Activated naive CD8-positive, alpha-beta T cell treated with anti-CD3 and anti-CD28 coated beads, Interleukin-2, amount 10 ng/mL, durations not matched to agents 7 days and 5 days (primary cell): ENCODE measurements at places on chromosomes 12 and 14. TPM values are rescaled to one million over a fixed set of nuclear protein-coding genes. Genes with fewer than 3 reads are reported as not detected.

DNA sequence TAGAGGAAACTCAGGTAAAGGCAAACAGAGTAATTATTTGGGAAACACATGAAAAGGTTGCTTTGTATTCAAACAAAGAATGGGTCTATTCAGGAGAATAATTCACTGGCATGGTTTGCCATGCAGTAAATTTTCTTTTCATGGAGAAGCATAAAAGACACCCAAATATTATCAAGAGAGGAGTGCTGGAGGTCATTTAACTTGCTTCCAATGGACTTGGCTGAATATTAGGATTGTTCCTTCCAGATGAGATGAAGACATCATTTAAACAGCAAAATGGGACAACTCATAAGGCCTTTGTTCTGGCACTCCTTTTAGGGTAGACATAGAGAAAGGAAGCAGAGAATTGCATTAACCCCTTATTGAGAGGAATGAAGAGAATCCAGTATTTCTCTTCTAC lies 38.7 kb downstream of the WIF1 start:
- no peak for DNase-seq
- H3K27me3 ChIP-seq, result peaks cover 22% of the 10 kb centered on the region
- H3K4me3 ChIP-seq, result no peak overlapping the region
- no peak overlapping the region for H3K27ac ChIP-seq
- H3K4me1 ChIP-seq, result no peaks in the 10 kb centered on the region

- peaks cover 23% of the 10 kb centered on the region for H3K36me3 ChIP-seq
- no peak overlapping the region for H3K27ac ChIP-seq
- DNase-seq, result no peak
- peaks cover 32% of the 10 kb centered on the region for H3K4me1 ChIP-seq
These were observed 3.8 kb upstream of the ACADS start for GRCh38 chr12:120721866-120722265.

DNA sequence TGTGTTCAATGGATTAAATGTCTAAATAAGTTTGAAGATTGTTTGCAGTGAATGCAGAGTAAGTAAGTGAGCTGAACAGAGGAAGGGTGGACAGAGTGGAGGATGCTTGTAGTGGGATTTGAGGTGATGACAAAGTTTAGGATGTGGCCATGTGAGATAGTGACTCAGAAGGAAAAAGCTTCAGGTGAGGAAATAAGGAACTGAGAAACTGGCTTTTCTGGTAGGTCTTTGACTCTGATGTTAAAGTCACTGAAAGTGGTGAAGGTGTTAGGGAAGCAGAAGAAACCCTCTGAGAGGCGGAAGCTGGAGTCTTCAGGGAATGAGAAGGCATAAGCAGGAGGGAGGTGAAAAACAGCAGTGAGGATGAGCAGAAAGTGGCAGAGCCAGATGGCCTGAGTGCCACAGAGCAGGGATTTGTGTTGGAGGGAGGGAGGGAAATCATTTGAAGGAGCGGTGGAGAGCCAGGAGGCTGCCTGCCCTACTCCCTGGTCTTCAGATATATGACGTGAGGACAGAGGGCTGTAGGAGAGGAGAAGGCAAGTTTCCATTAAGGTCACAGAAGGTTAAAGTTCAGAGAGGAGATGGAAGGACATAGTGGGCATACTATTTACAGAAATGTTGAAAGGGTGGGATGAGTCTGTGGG lies 24.8 kb downstream of the RGS6 start:
- no peaks in the 10 kb centered on the region for H3K36me3 ChIP-seq
- H3K27ac ChIP-seq, result no peak overlapping the region
- DNase-seq, result no peak
- no peaks in the 10 kb centered on the region for H3K4me1 ChIP-seq
- H3K27me3 ChIP-seq, result peaks cover 11% of the 10 kb centered on the region

GRCh38 chr12:94282675-94283074 lies 134.3 kb downstream of the PLXNC1 start:
- H3K4me1 ChIP-seq, result peaks cover 15% of the 10 kb centered on the region
- peaks cover 43% of the 10 kb centered on the region for H3K36me3 ChIP-seq
- H3K27me3 ChIP-seq, result no peaks in the 10 kb centered on the region

DNA sequence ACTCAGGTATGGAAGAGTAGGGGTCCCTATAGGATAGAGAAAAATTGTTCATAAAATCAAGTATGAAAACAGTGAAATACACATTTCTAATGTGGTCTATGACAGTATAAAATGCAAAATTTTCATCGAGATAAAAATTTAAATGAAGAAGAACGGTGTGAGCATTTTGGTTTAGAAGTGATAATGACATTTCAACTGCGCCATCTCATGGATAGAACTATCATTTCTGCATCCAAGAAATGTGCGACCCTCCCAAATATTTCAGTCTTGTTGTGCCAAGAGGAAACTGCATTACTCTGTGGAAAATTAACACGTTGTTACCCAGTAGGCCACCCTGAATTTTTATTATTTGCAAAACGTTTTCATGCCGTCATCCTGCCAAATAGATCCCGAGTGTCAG lies 108.8 kb downstream of the CRACR2A start:
- peaks cover 11% of the 10 kb centered on the region for H3K4me1 ChIP-seq
- H3K36me3 ChIP-seq, result peaks cover 12% of the 10 kb centered on the region
- H3K27ac ChIP-seq, result no peak overlapping the region

The SEC23A gene
- 66.2 TPM for total RNA-seq

The LRTM2 gene
- total RNA-seq, result not detected

The GLT8D2 gene
- not detected for total RNA-seq
